CD4-positive, CD25-positive, alpha-beta regulatory T cell (primary cell): ENCODE measurements at places on chromosomes 11 and 22. TPM values are rescaled to one million over a fixed set of nuclear protein-coding genes. Genes with fewer than 3 reads are reported as not detected.

DNA sequence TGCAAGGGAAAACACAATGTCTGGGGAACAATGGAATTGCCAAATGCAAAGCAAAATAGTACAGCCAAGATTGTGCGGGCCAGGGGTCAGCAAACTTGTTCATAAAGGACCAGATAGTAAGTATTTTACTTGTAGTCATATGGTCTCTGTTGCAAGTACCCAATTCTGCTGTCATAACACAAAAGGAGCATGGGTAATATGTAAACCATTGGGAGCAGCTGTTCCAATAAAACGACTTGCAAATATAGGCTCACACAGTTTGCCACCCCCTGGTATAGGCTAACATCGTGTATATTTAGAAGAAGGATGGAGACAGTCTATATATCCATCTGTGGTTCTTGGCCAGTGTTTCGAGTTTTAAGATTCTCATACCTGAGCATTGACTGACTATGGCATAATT lies 15.6 kb downstream of the SDHAF2 start:
- no peak overlapping the region for H3K27ac ChIP-seq
- H3K4me1 ChIP-seq = no peaks in the 10 kb centered on the region
- no peak overlapping the region for H3K4me3 ChIP-seq

The OR51I1 gene
- not detected for total RNA-seq

- no peaks in the 10 kb centered on the region for H3K36me3 ChIP-seq
- no peak for DNase-seq
- no peak overlapping the region for H3K4me3 ChIP-seq
- H3K4me1 ChIP-seq = no peaks in the 10 kb centered on the region
These were observed 90.6 kb downstream of the MPPED1 start for GRCh38 chr22:43502306-43502874.

DNA sequence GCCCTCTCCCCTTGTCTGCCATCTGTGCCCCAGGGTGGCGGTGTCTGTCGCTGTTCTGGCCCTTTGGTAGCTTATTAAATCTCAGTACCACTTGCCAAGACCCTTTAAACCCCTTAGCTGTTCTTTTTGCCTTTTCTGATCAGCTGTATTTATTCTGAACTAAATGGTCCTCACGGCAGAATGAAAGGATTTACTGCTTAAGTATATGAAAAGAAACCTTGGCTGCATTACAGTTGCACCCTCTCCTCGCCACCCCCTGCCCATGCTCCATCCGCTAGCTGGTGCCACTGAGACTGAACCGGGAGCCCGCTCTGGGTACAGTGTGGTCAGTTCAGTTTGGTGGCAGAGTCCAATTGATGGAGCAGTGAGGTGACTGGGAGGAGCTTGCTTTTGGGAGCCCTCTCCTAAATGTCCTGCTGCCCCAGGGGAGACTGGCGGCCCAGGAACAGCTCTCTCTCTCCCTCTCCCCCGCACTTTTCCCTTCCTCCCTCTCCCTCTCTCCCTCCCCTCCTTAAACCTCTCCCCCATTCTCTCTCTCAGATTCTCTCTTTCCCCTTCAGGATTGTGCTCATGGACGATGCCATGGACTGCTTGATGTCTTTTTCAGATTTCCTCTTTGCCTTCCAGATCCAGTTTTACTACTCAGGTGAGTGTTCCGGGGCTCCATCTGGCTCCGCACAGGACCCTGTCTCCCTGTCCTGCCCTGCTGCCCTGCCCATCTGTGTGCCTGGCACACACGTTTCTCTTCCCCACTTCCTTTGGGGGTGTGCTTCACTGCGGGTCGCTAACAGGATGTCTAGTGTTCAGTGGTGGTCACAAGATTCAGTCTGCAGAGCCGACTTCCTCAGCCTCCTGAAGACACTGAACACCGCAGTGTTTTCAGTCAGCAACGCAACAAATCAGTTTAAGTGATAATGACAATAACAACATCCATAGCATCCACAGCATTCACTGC lies 21.8 kb downstream of the ARFGAP2 start:
- peak; percentile 42 for DNase-seq
- H3K4me3 ChIP-seq = peak overlapping the region; percentile 38
- peaks cover 2% of the 10 kb centered on the region for H3K36me3 ChIP-seq
- peaks cover 27% of the 10 kb centered on the region for H3K4me1 ChIP-seq
- no peaks in the 10 kb centered on the region for H3K27me3 ChIP-seq
